ENCODE measurements at places on chromosomes 5 and 9.

DNA sequence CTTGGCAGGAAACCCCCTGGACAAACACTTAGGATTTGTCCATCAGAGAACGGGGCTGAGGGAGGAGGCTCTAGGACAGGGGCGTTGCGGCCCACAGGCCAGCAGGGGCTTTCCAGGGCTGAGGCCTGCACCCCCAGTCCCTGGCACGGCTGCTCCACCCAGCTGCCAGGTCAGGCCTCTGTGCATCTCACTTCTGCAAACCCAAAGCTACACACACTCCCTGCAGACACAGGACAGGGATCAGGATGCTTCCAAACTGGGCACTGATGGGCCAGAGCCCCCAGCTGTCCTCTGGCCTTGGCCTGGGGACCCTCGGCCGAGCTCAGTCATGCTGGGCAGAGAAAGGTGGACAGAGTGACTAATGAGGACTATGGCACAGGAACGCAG, 106.2 kb upstream of the SARDH start:
- DNase-seq = no peak

GRCh38 chr9:78239506-78239905, 3.6 kb downstream of the CEP78 start:
- peak; percentile 18 for DNase-seq

DNA sequence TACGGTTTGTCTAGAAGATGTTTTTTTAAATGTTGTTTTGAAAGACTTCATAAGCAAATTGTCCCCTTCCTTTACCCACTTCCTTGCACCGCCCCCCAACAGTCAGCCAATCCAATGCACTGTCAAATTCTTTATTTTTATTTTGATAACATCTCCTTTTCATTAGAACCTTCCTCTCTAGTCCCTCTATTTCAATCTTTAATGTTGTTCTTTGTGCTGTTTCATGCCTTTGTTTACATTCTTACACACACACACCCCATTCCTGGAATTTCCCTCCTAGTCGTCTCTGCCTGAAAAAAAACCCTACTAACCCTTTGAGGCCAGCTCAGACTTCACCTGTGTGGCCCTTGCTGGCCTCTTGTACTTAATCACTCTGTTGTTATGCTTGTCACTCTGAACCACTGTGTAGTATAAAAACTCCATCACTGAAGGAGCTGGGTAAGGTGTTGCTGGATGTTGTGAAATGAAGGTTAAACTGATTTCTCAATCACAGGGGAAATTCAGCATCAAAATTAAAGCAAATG, 133.4 kb downstream of the UGCG start:
- DNase-seq = no peak

DNA sequence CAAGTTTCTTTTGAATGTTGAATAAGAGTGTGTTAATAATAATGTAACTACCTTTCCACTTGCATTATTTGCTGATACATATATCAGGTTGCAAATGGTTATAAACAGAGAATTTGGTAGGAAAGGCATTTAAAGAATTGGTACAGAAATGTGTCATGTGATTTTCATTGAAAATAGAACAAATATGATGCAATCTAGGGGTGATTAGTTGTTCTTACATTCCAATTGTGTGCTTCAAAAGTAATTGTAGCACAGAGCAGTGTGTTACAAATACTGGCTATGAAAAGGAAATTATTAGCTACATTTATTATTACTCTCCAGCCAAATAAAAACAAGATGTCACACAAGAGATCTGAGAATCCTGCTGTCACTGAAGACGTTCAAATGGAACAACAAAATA, 61.8 kb upstream of the PRDM9 start:
- no peak for DNase-seq

GRCh38 chr5:134982230-134982629, 14.5 kb downstream of the CATSPER3 start:
- DNase-seq = no peak

DNA sequence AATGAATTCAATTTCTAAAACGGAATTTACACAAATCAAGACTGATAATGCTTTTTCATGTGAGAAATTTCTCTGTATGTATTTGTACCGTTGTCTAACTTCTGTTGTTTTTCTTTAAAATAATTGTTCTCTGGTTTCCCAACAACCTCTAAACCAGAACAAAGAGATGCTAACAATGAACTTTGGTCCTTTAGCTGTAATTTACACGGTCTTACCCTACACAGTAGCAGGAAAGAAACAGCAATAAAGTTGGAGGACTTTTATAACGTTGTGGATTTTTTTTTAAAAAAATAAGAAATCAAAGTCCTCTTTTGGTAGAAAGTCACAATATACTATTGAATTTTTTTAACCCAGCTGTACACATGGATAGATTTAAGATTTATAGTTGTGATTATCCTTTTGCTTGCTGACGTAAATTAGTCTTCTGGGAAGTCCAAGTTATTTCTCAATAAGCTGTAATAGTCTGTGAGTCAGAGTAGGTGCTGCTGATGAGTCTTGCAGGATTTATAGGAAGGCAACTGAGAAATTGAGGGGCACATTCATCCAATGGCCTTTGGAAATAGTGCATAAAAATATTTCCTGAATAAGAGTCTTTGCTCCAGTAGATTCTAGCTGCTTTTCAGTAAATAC, 76.8 kb upstream of the PCSK1 start:
- DNase-seq = no peak

DNA sequence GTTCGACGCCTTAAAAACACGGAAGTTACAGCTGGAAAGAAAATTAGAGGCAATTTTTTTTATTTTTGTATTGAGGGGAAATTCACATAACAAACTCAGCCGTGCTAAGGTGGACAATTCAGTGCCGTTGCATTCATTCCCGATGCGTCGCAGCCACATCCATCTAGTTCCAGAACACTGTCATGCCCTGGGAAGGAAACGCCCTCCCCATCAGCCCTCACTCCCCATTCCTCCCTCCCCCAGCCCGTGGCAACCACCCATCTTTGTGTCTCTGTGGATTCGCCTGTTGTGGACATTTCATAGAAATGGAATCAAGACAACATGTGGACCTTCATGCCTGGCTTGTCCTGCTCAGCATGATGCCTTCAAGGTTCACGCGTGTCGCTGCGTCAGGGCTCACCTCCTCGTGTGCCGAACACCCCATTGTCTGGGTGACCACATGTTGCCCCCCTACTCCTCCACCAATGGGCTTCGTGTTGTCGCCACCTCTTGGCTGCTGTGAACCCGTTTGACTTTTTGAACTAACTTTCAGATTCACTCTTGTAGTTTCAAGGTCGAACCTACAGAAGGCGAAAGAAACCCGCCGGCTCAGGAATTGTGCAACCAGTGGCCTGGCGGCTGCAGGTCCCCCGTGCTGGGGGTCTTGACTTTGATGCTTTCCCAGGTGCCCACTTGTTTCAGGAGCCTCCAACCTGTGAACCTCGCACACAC, 17.4 kb upstream of the CAMSAP1 start:
- DNase-seq = no peak

- DNase-seq = no peak
These were observed 433.2 kb downstream of the MAT2B start for GRCh38 chr5:163938595-163938994.

- peak; percentile 18 for DNase-seq
These were observed 393.6 kb upstream of the IZUMO3 start for GRCh38 chr9:24939109-24939850.

DNA sequence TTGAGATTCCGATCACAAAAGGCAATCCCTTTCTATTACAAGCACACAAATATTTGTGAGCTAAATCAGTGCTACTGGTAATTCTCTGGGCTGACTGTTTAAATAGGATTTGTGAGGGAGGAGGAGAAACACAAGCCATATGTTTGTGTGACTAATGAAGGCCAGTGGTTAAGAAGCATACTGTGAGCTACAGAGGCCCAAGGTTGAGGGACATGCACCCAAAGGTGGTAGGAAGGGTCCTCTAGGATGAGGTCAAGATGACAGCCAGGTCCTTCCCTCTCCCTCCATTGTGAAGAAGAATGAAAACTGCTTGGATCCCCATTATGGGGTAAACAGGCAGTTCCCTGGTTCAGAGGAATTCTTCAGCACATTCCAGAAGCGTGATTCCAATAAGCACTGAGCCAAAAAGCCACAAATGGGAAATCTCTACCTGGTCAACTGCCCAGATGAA, 83.9 kb downstream of the SPOCK1 start:
- DNase-seq = no peak

- DNase-seq = no peak
These were observed 68.5 kb downstream of the TEX10 start for GRCh38 chr9:100284247-100284646.

- peak; percentile 49 for DNase-seq
These were observed 18.5 kb downstream of the ARHGEF28 start for GRCh38 chr5:73644385-73644963.

DNA sequence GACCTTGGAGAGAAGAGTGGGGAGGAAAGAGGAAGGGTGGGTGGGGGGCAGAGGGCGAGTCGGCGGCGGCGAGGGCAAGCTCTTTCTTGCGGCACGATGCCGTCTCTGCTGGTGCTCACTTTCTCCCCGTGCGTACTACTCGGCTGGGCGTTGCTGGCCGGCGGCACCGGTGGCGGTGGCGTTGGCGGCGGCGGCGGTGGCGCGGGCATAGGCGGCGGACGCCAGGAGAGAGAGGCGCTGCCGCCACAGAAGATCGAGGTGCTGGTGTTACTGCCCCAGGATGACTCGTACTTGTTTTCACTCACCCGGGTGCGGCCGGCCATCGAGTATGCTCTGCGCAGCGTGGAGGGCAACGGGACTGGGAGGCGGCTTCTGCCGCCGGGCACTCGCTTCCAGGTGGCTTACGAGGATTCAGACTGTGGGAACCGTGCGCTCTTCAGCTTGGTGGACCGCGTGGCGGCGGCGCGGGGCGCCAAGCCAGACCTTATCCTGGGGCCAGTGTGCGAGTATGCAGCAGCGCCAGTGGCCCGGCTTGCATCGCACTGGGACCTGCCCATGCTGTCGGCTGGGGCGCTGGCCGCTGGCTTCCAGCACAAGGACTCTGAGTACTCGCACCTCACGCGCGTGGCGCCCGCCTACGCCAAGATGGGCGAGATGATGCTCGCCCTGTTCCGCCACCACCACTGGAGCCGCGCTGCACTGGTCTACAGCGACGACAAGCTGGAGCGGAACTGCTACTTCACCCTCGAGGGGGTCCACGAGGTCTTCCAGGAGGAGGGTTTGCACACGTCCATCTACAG, 760 bp downstream of the NPR3 start:
- no peak for DNase-seq

DNA sequence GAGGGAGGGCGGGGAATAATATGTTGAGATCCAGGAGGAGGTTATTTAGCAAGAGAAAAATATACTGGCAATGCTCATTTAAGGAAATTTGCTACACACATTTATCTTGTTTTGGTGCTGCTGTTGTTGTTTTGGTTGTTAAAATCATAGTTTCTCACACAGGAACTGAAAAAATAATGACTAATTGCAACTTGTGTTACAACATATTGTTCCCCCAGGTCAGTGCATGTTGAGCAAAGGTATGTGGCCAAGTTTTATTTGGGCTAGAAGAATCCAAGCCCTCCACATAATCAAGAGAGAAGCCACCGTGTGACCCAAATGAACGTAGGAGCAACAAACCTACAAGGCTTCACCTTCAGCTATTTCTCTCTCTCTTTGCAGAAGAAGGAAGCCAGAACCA, 220.3 kb upstream of the DAPK1 start:
- DNase-seq = no peak

DNA sequence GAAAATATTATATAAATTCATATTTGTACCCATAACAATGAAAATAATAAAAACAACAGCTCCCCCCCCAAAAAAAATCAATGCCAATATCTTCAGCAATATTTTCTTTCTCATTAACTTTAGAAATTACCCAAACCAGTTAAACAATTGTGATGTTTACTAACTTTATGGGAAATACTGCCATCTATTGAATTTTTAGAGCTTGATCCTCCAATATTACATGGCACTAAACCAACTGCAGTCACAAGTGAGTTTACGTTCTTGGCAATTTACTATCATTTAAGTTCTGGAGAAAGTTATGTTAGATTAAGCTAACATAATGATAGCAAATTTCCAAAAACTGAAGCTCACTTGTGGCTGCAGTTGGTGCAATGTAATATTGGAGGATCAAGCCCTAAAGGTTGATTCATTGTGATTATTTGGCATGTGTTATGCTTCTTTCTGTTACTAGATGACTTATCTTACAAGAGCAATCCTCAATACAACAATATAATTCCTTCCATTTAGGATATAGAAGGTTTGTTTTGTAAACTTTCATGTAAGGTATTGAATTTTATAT, 379.5 kb downstream of the CDH18 start:
- no peak for DNase-seq

GRCh38 chr5:50888751-50889150, 222.3 kb downstream of the PARP8 start:
- DNase-seq = no peak

DNA sequence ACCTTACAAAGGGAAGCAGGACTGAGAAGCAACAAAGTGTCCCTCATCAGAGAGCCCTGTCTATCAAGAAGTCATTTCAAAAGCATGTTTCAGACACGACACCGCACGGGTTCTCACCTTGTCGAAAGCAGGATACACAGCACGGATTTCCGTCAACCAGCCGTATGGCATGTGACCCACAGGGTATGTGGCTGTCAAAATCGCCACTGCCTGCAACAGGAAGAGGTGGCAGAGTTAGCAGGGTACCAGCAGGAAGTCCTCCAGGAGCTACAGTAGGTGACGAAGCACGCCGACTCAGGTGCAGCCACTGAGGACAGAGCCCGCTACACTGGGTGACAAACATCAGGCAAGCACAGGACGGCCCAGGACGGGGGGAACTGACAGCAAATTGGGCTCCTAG, 81.2 kb downstream of the OTULIN start:
- DNase-seq = no peak

GRCh38 chr9:137391411-137391754, 31.6 kb downstream of the EXD3 start:
- DNase-seq = no peak
